Right kidney (tissue), 9 donors: ENCODE measurements at places on chromosomes 16 and 17.

GRCh38 chr17:82399601-82400101 lies 18.5 kb upstream of the HEXD start:
- DNase-seq, result no peak

- no peak for DNase-seq
Measured at GRCh38 chr17:50443505-50443974, 17.5 kb downstream of the ACSF2 start.

DNA sequence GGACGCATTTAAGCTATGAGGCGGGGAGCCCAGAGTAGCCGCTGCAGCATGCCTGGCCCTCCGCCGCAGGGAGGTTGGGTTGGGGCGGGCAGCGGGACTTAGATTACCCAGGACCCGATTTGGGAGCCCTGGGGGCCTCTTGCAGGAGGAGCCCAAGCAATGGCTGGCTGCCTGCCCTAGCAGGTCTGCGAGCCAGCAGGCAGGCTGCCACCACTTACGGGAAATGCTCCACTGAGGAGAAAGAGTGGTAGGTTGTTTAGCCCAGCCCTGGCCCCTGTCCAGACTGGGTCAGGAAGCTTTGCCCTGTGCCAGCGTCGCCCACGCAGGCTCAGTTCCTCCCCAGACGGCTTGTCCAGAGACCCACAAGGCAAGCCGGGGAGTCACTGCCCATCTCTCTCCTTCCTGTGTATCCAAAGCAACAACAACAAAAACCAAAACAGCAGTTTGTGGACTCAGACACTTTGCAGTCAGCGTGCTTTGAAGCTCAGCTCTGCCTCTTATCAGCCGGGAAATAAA lies 10.3 kb upstream of the TVP23A start:
- peak; percentile 59 for DNase-seq

GRCh38 chr17:69300222-69300621 lies 26.7 kb downstream of the ABCA5 start:
- DNase-seq, result no peak

DNA sequence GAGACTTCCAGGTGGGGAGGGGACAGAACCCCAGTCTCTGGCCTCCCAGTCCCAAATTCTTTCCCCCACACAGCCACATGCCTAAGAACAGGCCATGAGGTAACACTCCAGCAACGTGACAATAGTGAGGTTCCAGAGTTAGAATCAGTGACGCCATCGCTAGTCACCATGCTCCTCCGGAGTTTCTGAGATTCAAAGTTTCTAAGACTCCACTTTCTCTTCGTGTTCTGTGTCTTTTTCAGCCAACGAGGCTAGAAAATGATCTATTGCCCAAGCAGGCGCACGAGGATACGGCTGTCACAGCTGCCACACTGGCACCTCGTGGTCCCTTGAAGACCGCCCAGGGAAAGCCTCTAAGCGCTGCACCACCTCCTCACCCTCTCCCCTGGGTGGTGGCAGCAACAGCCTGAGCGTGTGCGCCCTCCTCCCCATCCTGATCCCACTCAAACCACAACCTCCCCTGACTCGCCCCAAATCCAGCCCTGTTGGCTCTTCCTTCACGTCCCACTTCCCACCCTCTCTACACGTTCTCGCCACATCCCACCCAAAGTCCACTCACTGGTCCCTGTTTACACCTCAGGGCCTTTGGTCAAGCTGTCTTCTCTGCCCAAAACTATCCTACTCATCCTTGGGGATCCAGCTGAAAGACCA lies 1.0 kb downstream of the MCRIP1 start:
- DNase-seq, result no peak

- DNase-seq, result no peak
Measured at GRCh38 chr16:52561910-52562741, 15.2 kb upstream of the TOX3 start.

DNA sequence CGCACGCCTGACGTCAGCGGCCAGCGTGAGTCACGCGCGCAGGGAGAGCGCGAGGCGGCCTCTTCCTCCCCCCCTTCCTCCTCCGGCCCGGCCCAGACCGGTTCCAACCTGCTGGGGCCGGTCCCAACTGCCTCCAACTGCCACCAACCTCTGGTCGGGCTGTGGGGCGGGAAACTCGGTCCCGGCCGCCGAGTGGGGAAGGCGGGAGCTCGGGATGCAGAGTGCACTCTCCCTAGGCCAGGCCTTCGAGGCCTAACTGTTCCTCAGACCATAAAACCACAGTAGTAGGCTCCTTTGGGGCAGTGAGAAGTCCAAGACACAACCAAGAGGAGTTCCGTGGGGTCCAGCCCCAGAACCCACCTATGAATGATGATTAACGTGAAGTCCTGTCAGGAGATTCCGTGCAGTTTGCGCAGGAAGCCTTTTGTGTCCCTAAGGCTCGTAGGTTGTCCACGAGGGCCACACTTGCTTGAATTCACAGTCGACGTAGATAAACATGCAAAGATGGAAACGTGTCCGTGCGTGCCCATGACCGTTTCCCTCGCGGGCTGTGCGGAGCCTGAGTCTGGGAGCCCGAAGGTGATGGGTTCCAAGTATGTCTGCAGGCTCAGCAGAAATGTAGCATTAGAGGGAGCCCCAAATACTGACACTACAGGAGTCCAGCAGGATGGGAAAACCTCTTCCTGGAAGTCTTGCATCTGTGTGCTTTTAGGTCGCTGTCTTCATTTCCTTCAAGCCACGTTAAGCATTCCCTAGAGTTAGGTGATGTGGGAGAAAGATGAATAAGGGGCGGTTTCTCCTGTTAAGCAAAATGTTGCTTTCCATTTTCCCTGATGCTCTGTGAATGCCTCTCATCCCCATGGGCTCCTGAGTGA lies 647 bp downstream of the UNK start:
- no peak for DNase-seq

DNA sequence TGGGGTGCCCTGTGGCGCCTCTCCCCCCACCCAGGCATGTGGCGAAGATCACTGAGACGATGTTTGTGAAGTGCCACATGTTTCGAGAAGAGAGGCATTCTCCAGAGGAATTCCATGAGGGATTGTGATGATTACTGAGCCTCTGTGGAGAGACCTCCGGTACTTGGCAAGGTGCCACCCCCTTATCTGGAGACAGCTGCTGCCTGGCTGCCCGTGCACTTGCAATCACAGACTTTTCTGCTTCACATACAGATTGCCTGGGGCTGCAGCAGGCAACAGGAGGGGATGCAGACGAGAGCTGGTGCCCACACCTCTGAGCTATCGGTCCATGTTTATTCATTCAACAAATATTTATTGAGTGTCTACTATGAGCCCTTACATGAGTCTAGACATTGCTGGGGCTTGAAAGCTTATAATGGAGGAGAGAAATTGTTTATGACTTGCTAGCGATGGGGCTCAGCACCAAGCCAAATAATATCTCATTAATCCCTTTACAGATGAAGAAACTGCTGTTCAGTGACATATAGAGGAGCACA lies 317.2 kb upstream of the ZFHX3 start:
- no peak for DNase-seq

DNA sequence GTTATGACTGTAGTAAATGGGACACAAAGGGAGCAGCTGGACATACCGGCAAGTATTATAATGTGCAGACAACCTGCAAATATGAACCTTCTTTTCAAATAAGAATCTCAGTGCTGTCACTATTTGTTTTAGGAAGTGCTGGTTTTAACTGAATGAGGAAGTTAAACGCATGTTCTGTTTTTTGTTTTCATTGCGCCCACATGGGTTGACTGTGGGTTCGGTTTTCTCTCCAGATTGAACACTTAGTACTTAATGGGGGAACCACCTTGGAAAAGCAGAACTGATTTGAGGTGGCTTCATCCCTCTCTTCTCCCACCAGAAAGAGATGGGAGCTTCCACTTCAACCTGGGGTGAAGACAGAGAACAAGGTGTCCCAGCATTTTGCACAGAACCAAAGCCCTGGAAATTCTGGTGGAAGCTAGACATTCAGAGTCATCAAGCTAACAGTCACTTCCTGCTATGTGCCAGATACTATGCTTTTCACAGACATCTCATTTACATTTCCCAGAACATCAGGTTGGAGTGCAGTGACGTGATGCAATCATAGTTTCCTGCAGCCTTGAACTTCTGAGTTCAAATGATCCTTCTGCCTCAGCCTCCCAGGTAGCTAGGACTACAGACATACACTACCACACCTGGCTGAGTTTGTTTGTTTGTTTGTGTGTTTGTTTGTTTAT lies 149.8 kb downstream of the CDH13 start:
- DNase-seq, result no peak

DNA sequence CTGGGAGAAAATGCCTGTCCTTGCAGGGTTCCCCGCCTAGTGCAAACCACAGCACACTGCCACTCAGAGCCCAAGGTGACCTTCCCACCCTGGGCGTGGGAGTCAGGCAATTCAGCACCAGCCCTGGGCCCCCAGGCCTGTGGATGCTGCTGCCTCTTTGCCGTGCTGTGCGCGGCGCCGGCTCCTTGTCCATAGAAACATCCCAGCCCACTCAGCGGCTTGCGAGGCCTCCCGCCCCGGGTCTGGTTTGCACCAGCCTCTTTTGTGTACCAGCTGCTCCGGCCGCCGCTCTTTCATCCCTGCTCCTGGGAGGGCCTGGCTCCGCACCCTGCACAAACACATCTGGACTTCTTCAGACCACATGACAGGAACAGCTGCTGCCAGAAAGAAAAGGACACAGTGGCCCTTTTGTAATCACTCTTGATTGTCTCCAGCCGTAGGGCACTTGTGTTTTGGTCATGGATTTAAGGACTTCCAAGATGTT lies 75.4 kb upstream of the SDK2 start:
- DNase-seq, result peak; percentile 61

DNA sequence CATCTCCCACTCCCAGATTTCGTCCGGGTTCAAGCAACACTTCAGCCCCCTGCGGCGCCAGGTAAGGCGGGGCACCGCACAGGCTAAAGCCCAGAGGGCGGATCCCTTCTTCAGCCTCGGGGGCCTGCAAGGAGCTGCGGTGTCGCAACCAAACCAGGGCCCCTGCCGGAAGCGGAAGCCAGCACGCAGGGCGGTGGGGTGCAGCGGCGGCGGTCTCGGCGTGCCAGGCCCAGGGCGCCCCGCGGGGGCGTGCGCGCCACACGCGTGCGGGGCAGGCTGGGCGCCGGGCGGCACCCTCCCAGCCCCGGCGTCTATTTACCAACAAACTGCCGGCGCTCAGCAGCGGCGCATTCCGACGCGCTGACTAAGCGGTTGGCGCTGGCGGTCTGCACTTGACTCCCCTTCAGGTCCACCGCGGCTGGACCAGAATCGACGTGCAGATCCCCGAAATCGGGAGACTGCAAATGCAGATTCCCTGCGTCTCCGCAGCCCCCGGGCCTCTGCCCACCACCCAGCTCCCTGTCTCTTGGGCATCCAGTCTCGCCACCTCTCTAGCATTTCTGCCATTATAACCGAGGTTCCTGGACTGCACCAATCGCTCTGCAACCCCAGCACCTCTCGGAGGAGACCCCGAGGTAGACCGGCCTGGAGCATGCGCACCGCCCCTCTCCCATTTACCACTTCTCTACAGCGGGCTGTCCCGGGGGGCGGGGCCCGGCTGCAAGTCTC lies 421 bp upstream of the DLX4 start:
- DNase-seq, result peak; percentile 67

GRCh38 chr17:81109957-81110356 lies 55.4 kb upstream of the PVALEF start:
- DNase-seq, result no peak

GRCh38 chr17:58184308-58184985 lies 8.1 kb upstream of the EPX start:
- no peak for DNase-seq

- DNase-seq, result peak; percentile 48
Measured at GRCh38 chr16:1991135-1991551, 1.4 kb downstream of the SYNGR3 start.

- DNase-seq, result no peak
Measured at GRCh38 chr17:9725575-9725974, 65.8 kb downstream of the DHRS7C start.
